ENCODE measurements at places on chromosomes 11 and 22.

GRCh38 chr11:75462117-75462653 is 29.2 kb upstream of the KLHL35 start:
- DNase-seq = no peak

DNA sequence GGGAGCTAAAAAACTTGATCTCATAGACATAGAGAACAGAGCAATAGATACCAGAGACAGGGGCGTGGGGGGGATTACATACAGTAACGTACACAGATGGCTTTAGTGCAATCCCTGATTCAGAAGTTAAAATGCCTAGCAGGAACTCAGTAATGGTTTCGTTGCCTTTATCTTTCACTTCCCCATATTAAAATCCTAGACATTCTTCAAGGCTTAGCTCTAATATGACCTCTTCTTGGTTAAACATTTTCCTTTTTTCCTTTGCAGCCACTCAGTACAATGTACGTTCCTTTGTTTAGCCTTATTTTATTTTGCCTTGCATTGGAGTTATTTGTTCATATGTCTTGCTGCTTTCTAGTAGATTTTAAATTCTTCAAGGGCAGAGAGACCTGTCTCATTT is 104.9 kb downstream of the C11orf87 start:
- no peak for DNase-seq

GRCh38 chr22:27554106-27554811 is 247.3 kb downstream of the MN1 start:
- DNase-seq = no peak

GRCh38 chr11:74532501-74533246 is 39.1 kb upstream of the LIPT2 start:
- DNase-seq = no peak

- no peak for DNase-seq
Measured at GRCh38 chr11:30605036-30605605, 19.0 kb upstream of the MPPED2 start.

DNA sequence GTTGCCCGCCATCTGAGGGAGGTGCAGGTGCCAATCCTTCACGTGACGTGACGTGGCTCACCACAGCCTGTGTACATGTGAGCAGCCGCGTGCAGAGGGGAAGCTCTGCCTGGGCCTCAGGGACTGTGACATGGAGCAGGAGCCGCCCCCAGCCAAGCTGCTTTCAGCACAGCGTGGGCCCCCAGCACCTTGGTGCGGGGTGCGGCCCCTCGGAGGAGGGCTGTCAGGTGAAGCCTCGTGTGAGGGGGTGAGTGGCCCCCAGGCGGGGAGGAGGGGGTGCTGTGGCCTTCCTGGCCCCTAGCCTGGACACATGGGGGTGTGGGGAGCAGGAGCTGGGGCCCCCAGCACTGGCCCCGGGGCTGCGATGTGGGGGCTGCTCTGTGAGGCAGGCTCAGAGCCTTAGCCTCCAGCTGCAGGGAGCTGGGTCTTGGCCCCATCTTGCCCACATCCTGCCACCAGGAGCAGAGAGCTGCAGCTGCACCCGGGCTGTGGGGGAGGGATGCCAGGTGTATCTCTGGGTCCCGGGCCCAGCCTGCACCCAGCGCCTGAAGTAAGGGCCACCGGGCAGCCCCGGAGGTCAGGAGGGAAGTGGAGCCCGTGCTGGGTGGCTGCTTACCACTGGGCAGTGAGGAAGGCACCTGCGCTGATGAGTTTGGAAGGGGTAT is at the start of gene ADORA2A:
Gene ADORA2A, plus strand, starts transcription at position 100 of the 665 bp plus-strand sequence. CDS start 5,806 bp downstream, outside the sequence.
- DNase-seq = no peak

DNA sequence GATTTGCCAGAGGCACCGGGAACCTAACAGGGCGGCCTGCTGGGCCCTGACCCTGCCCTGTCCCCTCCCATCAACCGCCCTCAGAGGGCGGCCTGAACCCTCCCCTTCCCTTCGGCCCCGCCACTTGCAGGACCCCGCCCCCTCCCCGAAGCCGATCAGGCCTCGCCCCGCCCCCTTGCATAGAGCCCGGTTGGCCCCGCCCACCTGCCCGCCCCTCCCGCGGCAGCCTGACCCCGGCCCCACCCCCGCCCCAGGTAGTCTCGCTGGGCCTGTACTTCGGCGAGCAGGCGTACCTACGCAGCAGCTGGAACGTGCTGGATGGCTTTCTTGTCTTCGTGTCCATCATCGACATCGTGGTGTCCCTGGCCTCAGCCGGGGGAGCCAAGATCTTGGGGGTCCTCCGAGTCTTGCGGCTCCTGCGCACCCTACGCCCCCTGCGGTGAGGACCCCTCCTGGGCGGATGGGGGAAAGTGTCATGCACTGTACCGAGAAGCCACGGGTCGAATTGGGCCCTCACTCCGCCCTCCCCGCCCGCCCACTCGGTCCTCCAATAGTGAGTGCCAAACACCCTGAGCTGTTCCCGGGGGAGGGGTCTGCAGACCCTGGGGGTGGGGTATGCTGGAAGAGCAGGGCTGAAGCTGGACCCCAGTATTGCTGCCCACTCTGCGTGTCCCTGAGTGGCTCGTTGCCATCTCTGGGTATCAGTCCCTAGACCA is 94.1 kb downstream of the CACNA1I start:
- DNase-seq = no peak

GRCh38 chr11:102832612-102833011 is 10.8 kb downstream of the MMP3 start:
- no peak for DNase-seq

DNA sequence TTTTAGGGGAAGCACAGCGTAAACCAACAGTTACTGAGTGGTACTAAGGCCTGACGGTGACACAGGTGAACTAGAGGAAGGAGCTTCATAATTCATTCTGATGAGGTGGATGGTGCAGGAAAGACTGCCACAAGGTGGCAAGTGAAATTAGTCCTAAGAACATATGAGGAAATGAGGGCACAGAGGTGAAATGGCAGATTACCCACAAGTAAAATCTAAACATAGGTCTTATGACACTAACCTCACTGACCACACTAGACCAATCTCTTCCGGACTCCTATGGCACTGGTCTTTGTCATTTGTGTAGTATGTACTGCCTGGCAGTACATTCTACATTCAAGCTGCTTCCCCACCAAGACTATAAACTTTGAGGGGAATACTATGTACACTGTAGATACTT is 20.2 kb downstream of the GAB2 start:
- DNase-seq = no peak

DNA sequence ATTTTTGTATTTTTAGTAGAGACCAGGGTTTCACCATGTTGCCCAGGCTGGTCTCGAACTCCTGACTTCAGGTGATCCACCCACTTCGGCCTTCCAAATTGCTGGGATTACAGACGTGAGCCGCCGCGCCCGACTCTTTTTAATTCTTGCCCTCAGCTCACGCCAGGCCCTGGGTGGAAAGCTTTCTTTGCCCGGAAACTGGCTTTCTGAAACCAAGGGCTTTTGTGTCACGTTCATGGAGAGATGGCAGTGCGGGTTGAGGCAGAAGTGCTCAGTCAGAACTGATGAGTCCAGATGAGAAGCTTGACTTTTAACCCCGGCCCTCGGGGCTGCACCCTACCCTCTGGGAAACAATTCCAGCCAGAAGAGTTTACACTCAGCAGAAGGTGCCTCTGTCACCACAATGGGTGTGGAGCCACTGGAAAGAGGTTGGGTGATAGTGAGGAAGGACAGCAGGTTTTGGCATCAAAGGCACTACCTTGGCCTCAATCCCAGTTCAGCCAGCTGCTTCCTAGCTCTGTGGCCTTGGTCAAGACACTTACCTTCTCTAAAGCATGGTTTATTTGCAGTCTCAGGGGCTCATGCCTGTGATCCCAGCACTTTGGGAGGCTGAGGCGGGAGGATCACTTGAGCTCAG is 890 bp upstream of the ARFGAP3 start:
- no peak for DNase-seq

DNA sequence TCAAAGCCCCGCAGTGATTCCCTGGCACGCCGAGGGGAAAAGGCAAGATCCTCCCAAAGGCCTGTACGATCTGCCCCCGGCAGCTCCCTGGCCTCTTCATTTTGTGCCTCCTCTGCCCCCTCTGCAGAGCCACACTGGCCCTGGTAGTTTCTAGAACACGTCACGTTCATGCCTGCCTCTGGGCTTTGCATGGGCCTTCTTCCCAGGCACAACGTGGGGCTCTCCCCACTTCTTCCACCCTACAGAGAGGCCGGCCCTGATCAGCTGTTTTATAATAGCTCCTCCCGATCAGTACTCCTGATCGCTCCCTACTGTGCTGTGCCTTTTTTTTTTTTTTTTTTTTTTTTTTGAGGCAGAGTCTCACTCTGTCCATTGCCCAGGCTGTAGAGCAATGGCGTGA is 78.4 kb downstream of the PTPRJ start:
- DNase-seq = no peak

GRCh38 chr11:120198787-120199469 is 11.9 kb upstream of the OAF start:
- no peak for DNase-seq

DNA sequence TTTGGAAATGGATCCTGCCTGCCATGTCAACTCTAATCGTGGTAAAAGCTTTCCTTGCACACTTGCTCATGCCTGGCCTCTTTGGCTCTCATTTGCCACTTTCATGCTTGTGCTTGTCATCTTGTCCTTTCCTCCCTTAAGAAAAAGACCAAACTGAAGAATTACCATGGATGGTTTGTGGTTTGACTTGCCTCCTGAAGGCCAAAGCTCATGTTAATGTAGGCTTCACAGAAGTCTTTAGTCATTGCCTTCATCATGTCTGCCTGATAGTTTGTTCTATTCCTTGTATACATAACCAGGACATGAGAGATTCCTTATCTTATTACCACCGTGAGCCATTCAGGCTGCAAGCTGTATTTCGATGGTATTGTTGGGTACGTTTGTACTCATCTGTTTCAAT is 17.3 kb downstream of the TEAD1 start:
- no peak for DNase-seq

GRCh38 chr11:60912223-60912850 is 1.6 kb upstream of the TMEM109 start:
- no peak for DNase-seq

DNA sequence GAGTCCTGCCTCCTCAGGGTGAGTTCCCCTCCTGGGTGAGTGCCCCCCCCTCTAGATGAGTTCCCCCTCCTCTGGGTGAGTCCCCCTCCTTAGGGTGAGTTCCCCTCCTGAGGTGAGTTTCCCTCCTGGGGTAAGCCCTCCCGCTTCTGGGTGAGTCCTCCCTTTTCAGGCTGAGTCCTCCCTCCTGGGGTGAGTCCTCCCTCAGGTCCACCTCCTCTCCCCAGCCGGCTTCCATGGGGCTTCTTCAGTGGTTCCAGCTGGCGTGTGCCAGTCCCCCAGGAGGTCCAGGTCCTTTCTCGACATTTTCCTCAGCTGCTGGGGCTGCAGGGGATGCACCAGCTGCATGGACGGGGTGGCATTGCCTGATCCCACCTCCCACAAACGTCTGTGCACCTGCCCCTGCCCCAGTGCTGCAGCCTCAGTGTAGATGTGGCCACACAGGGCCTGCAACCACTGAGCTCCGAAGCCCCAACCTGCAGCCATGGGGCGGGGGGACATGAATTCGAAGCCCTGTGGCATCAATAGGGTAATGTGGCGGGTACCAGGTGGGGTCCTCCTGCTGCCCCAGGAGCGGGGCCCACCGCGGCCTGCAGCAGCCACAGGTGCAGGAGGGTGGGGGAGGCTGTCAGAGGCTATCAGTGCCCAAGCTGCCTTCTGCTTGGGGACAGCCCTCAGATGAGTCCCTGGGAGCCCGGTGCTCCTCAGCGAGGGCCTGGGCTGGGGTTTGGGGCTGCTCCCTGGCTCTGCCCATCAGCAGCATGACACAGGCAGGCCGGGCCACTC is 101.3 kb upstream of the FGF3 start:
- no peak for DNase-seq

GRCh38 chr11:76047766-76048165 is 158.5 kb downstream of the WNT11 start:
- no peak for DNase-seq

GRCh38 chr22:44407171-44407986 is 90.7 kb downstream of the RTL6 start:
- peak; percentile 3 for DNase-seq

DNA sequence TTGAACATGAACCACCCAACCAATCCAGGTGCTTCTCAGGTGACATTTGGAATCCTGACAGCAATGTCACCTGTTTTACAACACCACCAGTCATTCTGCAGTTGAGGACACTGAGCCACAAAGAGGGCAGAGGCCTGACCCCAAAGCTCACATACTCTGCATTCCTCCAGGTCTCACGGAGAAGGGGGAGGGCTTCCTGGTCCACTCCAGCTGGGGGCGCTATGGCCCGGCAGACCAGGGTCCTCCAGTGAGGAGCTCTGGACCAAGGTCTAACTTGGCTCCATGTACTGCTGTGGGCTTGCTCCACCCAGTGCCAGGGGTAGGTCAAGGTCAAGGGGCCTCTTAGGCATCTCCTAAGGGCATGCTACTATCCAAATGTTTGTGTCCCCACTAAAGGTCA is 1.5 kb upstream of the PNPLA3 start:
- no peak for DNase-seq

GRCh38 chr22:31323578-31324550 is 22.3 kb downstream of the PATZ1 start:
- DNase-seq = no peak

- DNase-seq = no peak
Measured at GRCh38 chr22:34886391-34886790, 179.6 kb upstream of the ISX start.

GRCh38 chr11:57778318-57779037 is 16.9 kb downstream of the CTNND1 start:
- DNase-seq = peak; percentile 72

DNA sequence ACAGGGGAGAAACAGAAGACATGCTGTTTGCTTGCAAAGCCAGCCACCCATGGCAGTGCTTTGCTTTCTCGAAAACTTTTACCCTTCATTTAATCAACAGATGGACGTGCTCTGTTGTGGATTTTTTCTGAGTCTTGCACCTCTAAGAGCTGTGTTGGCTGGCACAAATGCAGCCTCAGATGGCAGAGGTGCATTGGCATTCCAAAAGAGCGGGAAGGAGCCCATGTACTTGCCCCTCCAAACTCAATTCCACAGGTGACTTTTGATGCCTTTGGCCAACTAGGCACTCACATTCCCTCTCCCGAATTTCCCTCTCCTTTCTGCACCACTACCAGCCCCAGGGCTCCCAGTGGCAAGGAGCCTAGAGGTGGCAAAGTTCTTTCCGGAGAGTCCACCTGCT is 1.2 kb downstream of the KIRREL3 start:
- no peak for DNase-seq

Data from BE2C (cell line).